Muscle of arm (tissue), 14 donors: ENCODE measurements at places on chromosomes 3 and 15. TPM values are rescaled to one million over a fixed set of nuclear protein-coding genes. Genes with fewer than 3 reads are reported as not detected.

DNA sequence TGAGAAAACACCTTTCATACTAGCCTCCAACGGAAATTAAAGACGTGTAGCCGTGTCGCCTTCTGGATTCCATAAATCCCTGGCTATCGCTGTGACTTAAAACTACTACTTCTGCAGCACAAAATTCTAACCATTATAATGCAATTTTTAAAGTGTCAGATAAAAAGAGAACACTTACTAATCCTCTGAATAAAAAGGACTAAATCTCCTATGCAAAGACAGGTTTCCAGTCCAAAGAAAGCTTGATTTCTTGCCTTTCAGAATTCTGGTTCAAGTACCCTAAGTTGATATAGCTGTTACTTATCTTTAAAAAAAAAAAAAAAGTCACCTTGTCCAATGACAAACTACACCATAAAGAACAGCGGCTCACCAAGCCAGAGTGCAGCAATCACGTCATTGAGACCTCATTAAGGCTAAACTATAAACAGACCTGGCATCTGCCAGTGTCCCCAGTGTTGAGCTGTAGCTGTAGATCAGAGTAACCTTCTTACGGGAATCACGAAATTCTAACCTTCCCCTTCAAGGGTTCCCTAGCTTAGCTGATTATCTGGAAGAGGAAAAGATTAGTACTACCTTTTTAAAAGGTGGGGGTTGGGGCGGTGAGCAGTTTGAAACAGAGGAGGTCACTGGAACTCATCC, 2.2 kb downstream of the ABCC5 start:
- DNase-seq, result no peak

CHAC1 gene
- 2.6 TPM for polyA plus RNA-seq

SLC35A5 gene
- polyA plus RNA-seq, result 28.2 TPM

- DNase-seq, result no peak
Observed at GRCh38 chr3:20564966-20565365, 379.0 kb upstream of the SGO1 start.
